Pons (tissue), 1 donor: ENCODE measurements at places on chromosomes 6 and 20.

GRCh38 chr6:44558024-44558831 is 170.7 kb downstream of the CDC5L start:
- DNase-seq = no peak

- no peak for DNase-seq
Measured at GRCh38 chr20:22288156-22288555, 296.2 kb downstream of the FOXA2 start.

DNA sequence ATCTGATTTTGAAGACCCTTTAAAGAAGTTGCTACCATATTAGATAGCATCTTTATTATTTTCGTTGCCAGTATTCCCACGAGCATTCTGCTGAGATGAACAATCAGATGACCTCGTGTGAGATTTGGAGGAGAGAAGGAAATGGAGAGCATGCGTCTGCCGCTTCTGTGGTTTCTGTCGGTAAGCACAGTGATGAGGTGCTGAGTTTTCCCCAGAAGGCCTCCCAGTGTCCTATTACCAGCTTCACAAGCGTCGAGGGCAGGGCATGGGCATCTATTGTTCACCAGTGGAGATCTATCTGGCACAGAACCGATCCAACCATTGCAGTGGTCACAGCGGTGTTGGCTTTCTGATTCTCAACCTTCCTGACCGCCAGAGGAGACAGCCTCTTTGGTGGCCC is 29.4 kb downstream of the TRAF3IP2 start:
- DNase-seq = peak; percentile 56

DNA sequence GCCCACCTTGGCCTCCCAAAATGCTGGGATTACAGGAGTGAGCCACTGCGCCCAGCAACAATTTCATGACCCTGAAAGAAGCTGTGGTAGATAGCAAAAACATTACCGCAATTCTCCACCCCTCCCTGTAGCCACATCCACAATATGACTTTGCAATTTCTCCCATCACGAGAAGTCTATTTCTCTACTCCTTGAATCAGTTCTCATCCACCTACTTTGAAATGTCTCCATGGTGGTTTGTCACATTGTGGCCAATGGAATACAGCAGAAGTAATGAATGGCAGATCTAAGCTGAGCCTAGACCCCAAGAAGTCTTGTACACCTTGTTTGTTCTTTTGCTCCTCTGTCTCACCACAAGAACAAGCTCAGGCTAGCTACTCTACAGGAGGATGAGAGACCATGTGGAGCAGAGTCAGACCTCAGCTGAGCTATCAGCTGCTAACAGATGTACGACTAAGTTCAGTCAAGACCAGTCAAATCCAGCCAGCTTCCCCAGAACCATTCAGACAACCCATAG is 6.3 kb downstream of the OXT start:
- no peak for DNase-seq

DNA sequence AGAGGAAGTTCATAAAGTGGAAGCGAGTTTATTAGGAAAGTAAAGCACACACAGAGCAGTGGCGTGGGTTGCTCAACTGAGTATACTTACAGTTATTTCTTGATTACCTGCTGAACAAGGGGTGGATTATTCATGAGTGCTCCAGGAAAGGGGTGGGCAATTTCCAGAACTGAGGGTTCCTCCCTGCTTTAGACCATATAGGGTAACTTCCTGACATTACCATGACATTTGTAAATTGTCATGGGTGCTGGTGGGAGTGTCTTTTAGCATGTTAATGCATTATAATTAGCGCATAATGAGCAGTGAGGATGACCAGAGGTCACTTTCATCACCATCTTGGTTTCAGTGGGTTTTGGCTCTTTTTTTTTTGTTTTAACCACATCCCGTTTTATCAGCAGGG is 29.8 kb downstream of the PDYN start:
- no peak for DNase-seq

GRCh38 chr6:12327391-12327790 is 37.2 kb downstream of the EDN1 start:
- DNase-seq = no peak

- DNase-seq = no peak
Measured at GRCh38 chr6:73064266-73064665, 161.0 kb downstream of the KHDC1L start.

GRCh38 chr6:6469074-6469473 is 119.4 kb upstream of the LY86 start:
- DNase-seq = no peak

DNA sequence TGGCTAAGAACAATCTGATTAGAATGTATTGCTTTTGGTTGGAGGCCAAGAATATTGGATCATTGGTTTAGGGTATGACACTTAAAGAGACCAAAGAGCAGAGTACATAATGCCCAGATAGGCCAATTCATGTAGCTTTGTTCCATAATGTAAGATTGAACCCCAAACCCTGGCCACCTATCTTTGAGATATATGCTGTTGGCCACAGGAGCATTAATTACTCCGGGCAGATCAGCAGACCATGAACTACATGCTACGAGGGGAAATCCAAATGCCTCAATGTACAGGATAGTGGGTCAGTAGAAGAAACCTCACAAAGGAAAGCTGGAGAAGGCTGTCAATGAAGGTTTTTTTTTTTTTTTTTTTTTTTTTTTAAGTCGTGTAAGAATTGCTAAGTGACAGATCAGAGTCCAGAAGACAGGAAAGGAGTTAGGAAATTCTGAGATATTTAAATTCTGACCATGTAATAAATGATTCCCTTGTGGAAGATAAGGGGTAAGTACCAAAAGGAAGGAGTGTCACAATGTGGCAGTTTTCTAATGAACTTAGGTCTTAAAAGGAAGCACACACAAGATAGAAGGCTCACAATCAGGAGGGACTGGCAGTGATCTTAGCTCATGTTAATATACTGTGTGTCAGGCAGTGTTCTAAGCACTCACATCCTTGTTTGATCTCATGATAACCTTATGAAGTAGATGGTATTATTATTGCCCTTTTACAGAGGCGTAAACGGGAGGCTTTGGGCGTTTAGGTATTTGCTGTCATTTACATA is 61.4 kb downstream of the CARMIL1 start:
- no peak for DNase-seq

GRCh38 chr6:49052901-49053300 is 410.2 kb downstream of the MMUT start:
- DNase-seq = no peak

- DNase-seq = peak; percentile 54
Measured at GRCh38 chr6:164108869-164109769, 694.6 kb downstream of the QKI start.

DNA sequence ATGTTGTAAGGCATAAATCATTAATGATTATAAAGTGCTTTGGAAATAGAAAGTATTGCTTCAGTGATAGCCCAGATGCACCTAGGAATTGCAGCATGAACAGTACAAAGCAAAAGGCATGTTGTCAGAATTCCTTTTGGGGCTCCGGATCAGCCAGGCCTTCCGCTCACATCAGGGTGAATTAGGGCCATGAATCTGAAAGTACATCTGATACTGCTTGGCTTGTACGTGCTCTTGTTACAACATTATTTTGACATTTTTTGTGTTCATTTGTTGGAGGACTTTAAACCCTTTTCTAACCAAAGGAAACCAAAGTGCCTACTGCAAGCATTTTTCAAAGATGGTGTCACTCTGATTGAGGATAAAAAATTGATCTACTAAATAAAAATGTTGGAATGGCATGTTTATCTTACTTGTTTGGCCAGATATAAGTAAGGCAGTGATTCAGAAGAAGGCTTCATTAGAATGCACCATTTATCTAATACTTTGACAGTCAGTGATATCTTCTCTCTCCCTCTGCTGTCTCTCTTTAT is 1005.6 kb upstream of the FLRT3 start:
- DNase-seq = no peak

DNA sequence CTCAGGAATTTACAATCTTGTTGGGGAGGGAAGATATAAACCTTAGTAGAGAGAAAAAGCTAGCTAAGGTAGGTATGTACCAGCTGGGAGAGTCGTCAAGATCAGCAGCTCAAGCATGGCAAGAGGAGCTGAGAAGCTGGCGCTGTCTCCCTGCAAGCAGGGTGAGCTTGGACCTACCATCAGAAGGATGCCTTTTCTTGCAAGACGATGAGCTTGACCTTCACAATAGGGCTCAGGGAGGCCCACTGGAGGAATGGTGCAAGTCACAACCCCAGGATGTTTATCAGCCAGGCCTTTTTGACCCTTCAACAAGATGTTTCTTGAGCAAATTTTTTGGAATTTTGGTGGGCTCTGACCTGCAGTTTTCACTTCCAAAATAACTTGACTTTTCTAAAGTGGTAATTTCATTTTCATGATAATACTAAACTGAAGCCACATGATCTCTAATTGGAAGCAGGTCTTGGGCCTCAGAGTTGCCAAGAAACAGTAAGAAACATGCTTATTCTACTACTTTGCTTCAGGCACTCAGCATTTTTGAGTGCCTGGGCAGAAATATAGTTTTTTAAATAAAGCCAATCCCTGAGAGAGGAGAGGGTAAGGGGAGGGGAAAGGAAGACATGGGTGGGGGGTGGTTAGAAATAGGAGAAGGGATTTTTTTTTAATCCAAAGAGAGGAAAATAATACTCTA is 258.1 kb downstream of the CLIC5 start:
- no peak for DNase-seq

- no peak for DNase-seq
Measured at GRCh38 chr20:41135187-41135887, 2.0 kb upstream of the PLCG1 start.

DNA sequence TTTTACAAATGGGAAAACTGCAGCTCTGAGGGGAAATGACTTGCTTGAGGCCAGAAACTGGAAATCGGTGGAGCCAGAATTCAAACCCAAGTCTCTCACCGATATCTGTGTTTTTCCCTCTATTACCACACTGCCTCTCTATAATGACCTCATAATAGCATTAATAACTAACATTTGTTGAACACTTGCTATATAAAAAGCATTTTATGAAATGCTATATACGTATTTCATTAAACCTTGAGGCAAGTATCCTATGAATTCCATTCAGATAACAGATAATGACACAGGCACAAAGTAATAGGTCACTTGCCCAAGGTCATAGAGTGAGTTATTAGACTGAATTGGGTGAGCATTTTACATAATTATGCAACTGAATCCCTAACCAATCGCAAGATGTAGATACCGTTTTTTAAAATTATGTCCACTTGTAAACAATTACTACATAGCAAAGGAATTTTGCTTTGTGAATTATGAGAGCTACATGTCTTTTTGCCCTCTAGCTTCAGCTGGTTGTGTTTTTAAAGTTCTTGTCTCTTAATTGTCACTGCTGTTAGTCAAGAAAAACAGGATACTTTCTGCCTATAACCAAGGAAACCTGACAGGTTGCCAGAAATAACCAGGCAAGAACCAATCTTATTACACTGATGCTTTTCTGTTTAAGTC is 4.7 kb downstream of the DSN1 start:
- DNase-seq = no peak

GRCh38 chr6:90224196-90224595 is 72.4 kb downstream of the BACH2 start:
- DNase-seq = no peak

- no peak for DNase-seq
Measured at GRCh38 chr6:7939184-7939863, 28.7 kb upstream of the TXNDC5 start.
